ENCODE measurements at places on chromosomes 2 and 18. TPM values are rescaled to one million over a fixed set of nuclear protein-coding genes. Genes with fewer than 3 reads are reported as not detected.

Gene SLC66A2
- total RNA-seq: 47.2 TPM

Gene KCNS3
- total RNA-seq: 2.6 TPM

Gene CTLA4
- not detected for total RNA-seq

Gene MAP2
- total RNA-seq: 24.9 TPM

Gene GAREM2
- 0.92 TPM for total RNA-seq

Gene SPRED2
- total RNA-seq: 2.2 TPM

Measured in pulmonary artery endothelial cell (primary cell).